A172 (cell line): ENCODE measurements at places on chromosomes 7 and 10.

DNA sequence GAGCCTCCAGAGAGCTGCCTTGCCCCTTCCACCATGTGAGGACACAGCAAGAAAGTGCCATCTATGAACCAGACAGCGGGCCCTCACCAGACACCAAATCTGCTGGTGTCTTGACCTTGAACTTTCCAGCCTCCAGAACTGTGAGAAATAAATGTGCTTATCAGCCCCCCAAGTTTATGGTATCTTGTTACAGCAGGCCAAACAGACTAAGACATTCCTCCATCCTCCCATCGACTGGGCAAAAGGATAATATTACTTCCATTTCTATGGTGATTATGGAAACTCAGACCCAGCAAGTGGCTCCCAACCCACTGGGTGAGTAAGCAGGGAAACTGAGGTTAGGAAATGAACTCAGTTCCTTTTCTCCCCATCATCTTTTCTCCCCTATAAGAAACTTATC is 288.4 kb downstream of the KCNMA1 start:
- no peak for DNase-seq

DNA sequence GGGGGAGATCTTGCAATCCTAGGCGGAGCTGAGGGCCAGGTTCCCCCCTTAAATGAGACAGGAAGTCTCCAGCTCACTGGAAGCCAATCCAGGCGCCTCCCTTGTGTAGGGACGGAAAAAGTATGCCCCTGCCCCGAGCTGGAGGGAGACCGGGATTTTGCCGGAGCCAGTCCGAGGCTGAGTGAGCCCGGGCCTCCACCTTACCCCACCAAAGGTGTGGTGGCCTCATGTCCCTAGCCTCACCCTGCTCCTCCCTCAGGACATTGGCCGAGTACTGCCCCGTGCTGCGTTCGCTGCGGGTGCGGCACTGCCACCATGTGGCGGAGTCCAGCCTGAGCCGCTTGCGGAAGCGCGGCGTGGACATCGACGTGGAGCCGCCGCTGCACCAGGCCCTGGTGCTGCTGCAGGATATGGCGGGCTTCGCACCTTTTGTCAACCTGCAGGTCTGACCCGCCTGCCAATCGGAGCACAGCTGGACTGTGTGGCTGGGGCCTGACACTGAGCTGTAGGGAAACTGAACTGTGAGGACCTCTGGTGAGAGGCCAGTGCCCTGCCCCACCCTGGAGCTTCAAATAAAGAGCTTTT is 2.0 kb downstream of the FBXL15 start:
- no peak for DNase-seq

DNA sequence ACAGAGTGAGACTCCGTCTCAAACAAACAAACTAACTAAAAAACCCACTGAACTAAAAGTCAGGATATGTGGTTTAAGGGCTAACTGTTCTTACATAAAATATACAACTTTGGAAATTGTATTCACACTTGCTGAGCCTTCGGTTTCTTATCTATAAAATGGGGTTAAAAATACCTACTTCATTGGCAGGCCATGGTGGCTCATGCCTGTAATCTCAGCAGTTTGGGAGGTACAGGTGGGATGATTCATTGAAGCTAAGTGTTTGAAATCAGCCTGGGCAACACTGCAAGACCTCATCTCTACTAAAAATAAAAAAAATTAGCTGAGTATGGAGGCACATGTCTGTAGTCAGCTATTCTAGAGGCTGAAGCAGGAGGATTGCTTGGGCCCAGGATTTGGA is 115.4 kb upstream of the KLF6 start:
- no peak for DNase-seq

DNA sequence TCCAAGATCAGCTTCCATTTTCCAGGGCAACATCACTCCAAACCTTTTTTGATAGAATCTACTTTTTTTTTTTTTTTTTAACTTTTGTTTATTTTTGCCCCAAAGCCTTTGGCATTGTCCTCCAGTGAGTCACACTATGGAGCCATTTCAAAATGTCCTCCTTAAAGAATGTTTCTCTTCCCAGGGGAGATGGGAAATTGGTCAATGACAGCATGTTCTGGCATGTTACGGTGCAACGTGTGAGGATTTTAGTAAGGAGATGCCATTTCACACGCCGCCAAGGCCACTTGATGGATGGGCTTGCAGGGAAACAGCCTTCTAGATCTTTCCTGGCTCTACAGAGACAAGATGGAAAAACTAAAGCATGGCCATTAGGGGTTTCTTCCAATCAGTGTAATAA is 30.7 kb upstream of the TRIL start:
- peak; percentile 85 for DNase-seq
